ENCODE measurements at places on chromosomes 2 and 18.

DNA sequence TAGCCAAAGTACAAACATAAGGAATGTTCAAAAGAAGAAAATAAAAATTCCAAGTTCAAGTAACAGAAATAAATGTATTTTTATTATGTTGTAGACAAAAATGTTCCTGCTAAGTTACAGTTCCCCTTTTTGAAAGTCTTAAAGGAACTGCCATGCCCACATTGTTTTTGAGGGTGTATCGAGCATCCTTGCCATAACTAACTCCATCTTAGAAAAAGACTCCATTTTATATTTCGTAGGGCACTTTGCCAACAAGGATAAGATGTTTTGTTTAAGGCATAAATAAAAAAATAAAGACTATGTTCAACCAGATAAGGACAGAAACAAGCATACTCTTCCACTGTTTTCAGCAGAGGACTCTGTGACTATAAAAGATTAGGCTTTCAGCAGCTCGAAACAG, 67.3 kb downstream of the TMEM237 start:
- no peak for DNase-seq

DNA sequence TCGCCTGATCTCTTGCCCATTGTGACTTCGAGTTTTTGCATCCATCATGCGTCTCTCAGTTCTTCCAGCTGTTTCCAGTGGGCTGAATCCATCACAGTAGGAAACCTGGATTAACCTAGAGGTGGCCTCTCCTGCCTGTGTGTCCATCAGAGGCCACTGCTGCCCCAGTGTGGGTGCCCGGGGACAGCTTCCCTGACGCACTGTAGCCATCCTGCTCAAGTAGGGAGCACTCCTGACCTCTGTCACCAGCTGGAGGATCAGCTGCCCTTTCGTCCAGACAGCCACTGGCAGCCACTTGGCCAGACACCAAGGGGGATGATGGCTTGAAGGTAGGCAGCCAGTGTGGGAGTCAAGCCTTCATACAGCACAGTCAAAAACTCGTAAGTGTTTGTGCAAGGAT, 36.9 kb upstream of the LBH start:
- DNase-seq, result no peak

DNA sequence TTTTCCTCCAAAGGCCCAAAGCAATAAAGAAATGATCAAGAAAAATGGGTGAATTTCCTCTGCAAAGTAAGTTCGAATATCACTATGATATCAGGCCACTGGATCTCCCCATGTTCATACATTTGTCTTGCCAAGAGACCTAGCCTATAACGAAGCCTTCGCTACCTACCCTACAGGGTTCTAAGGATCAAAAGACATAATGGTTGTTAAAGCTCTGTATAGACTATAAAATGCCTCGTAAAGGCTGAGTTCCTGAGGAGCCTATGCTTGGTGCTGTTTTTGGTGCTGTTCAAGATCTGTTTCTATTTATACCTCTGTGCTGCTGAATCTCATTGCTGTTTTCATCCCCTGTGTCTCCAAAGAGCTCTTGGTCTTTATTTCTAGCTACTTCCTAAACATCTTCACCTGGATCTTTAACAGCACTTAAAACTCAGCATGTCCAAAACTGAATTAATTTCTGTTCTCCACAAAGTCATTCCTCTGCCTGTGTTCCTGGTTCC, 254.4 kb upstream of the CHAC2 start:
- no peak for DNase-seq

GRCh38 chr2:149490296-149490695, 97.3 kb downstream of the MMADHC start:
- DNase-seq, result no peak

DNA sequence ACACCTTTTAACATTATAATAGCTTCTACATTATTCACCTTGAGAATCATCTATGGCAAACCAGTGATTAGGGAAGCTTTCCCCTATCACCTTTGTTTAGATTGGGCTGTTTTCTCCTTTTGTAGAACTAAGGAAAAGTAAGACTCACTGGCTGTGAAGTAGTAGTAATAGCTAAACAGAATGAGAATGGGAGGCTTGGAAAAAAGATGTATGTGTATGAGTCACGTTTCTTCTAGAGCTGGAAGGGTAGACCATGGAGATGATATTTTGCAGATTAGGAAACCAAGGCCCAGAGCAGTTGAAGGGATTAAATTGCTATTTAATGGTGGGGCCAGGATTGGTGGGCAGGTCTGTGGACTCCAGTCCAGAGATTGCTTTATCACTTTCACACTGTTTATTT, 214.5 kb downstream of the MCFD2 start:
- DNase-seq, result no peak
